Ovary (tissue), 10 donors: ENCODE measurements at places on chromosomes 1 and 21.

DNA sequence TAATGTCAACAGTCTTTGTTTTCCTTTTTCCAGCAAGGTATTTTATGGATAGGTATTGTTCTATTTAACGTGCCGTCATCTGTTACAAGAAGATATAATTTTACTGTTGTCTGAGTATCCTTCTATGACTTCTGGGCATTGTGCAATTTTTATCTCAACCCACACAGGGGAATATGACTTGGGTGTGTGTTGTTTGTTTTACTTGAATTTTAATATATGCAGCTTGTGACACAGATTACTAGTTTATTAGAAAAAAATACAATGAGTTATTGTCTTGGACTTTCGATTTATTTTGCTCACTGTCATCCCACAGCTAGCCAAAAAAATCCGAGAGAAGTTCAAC, 111.9 kb downstream of the CACHD1 start:
- DNase-seq, result no peak

DNA sequence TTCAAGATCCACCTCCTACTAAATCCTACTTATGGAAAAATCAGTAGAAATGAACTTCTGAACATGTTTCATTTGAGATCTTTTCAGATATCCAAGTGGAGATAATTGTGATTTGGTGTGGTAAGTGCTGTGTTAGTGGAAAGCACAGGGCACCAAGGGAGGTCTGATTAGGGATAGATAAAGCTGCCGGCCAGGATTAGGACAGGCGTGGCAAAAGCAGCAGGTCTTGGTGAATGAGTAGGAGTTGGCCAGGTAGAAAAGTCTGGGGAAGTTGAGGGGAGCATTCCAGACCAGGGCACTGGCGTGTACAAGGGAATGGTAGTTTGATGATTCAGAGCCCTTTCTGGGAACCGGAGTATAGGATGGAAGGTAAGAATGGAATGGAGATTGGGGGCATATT, 47.8 kb downstream of the AZIN2 start:
- no peak for DNase-seq

DNA sequence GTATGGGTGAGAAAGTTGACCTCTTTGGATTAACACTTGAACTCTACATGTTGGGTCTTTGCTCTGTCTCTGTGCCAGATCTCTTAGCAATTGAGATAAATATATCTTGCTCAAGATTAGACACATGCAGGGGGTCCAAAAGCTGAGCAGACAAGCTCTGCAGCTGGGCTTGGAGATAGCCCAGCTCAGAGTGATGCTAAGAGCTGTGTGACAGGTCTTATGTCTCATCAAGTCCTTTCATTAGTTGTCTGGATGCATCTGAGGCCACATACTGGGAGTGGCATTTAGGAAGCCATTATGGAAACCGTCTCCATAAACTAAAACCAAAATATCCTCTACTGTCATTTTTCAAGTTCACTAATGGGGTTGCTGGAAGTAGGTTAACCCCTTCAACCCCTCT, 289.4 kb upstream of the DUSP10 start:
- DNase-seq, result no peak

- no peak for DNase-seq
Measured at GRCh38 chr1:52182874-52183400, 41.0 kb downstream of the ZFYVE9 start.

GRCh38 chr1:219071209-219071608, 102.5 kb upstream of the LYPLAL1 start:
- no peak for DNase-seq

DNA sequence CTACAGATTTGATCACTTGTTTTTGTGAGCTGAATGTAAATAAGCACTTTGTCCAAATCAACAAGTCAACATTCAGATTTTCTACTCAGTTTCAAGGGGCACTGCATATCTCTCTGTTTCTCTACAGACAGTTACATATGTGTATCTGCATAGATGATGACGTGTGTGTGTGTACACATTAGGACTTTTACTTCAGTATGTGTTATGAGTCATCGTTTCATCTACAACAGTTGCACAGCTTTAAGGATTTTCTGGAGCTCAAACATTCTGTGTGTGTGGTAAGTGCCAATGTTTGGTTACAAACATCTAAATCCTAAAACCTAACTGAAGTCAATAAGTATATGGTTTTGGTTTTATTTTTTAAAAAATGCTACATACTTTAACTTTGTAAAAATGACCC, 494.5 kb upstream of the PBX1 start:
- no peak for DNase-seq

DNA sequence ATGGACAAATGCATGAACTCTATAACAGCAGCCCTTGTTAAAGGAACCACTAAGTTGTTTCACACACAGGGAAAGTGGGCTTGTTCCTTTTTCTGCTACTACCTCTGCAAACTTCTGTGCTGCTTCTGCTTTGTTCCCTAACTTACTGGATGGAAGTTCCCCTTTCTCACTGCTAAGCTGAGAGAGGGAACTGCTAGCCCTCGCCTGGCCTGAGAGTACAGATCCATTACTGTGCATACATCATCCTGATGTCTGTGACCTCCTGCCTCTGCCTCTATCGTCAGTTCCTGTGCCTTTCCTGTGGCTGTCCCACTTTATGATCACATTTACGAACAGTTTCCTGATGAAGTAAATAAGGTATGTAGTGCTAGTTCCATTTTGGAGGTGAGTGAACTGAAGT, 3.5 kb downstream of the GNAT2 start:
- DNase-seq, result no peak

- no peak for DNase-seq
Measured at GRCh38 chr1:84376000-84376910, 22.0 kb upstream of the DNASE2B start.

GRCh38 chr1:72969461-72969860, 687.1 kb upstream of the NEGR1 start:
- DNase-seq, result no peak

GRCh38 chr1:32052887-32053286, 19.9 kb upstream of the TMEM39B start:
- no peak for DNase-seq

DNA sequence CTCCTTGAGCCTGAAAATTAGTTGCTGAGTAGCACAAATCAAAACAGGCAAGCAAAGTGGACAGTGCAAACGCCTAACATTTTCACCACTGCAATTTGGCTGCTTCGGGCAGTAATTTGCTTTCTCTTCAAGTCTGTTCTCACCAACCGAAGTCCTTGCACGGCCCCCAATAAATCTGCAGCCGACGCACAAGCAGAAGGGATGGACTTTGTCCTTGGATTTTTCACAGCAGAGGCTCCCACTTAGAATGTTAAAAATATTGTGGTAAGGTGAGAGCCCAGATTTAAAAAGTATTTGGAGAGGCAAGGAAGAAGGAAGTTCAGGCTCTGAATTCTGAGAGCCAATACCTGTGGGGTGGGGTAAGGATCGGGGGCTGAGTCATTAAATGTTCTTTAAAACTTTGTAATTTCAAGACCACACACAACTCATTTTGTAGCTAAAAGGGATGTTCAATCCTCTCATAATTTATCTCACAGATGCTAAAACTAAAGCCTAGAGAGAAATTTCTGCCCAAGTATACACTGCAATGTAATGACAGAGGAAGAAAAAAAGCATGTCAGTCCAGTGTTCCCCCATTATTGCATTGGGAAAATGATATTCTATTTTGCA, 6.2 kb downstream of the CD247 start:
- no peak for DNase-seq

DNA sequence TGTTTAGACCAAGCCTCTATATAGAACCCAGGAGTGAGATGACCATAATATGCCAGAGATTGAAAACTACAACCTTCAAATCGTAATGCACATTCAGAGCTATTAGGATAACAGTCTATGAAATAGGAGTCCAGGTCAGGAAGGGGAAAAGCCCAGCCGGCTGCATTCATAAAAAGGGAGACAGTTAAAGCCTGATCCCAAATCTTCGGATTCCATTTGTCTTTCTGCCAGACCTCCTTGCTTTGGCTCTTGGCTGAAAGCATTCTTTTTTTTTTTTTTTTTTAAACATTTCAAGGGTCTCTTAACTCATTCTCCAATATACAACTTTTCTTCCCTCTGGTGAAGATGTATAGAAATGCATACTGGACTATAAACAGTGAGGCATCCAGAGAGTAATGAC, 81.1 kb downstream of the NTPCR start:
- DNase-seq, result no peak

DNA sequence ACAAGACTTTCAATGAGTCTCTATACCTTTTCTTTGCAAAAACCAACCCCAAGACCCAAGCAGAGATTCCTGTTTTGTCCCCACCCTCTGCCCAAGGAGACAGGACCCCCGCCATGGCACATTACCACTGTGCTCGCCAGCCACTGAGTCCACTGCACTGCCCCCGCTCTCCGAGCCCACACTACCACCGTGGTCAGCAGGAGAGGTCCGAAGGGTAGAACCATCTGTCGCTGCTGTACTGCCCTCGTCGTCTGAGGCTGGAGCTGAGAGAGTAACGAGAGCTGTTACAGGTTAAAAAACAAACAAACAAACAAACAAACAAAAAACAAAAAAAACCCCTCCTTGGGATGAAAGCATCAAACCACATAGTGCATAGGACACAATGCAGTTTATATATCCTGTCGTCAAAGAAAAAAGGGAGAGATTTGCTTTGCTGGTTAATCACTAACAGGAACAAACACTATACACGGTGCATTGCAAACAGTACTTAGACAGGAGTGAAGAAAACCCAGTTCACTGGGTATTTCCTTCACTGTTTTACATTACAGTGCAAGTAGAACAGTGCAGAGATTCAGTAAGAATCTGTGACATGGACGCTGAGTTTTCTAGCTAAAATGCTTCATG, 71.0 kb downstream of the UBR4 start:
- DNase-seq, result no peak

- no peak for DNase-seq
Measured at GRCh38 chr1:151255381-151255780, 847 bp downstream of the PSMD4 start.

GRCh38 chr1:2981981-2982614, 39.2 kb upstream of the ACTRT2 start:
- no peak for DNase-seq

- no peak for DNase-seq
Measured at GRCh38 chr1:223776075-223776814, 63.9 kb downstream of the CAPN2 start.

DNA sequence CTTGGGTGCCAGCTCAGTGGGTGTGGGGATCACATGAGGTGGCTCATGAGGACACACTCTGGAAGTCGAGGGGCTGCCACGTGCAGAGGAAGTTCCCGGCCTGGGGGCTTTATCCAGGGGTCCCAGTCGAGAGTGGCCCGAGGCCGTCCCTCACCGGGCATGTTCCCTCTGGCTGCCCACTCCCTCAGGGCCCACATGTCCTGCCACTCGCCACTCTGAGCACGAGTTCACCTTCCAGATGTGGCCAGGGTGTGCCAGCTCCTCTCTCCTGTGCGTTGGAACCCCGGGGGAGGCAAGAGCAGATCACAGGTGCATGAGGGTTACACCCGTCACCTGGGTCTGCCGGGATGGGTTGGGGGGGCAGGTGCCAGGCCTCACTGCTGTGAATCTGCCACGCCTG, 14.6 kb downstream of the TMEM201 start:
- no peak for DNase-seq

GRCh38 chr1:59356627-59357026, 59.7 kb downstream of the FGGY start:
- no peak for DNase-seq

- DNase-seq, result no peak
Measured at GRCh38 chr1:6094801-6095505, 49.3 kb downstream of the KCNAB2 start.

GRCh38 chr1:45325851-45326506, 716 bp upstream of the HPDL start:
- no peak for DNase-seq

DNA sequence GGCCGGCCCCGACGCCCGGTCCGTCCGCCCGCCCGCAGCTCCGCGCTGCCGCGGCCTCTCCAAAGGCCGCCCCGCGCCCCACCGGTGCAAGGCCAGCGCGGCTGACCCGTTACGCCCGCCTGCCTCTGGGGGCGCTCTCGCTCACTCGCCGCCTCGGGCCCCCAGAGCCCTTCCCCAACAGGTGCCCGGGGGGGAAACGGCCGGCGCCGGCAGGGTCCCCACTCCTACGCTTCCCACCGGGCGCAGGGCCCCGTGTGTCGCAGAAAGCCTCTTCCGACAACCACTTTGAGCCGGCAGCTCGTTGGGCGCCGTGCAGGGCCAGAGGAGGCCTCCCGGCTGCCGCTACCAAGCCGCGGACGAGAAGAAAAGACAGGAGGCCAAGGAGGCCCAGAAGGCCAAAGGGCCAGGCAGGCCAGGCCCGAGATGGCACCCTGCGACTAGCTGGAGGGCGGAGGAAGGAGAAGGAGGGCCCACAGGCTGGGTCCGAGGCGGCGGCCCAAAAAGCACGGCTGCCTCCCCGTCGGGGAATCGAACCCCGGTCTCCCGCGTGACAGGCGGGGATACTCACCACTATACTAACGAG, 64.9 kb upstream of the FCGR2A start:
- peak; percentile 58 for DNase-seq

- DNase-seq, result peak; percentile 41
Measured at GRCh38 chr1:179228783-179229213, 679 bp downstream of the ABL2 start.

- DNase-seq, result no peak
Measured at GRCh38 chr1:94698759-94699502, 121.2 kb upstream of the SLC44A3 start.

- no peak for DNase-seq
Measured at GRCh38 chr1:7592120-7592798, 178.8 kb upstream of the VAMP3 start.
